ENCODE measurements at places on chromosomes 6 and 20.

- DNase-seq, result no peak
These were observed 48.8 kb downstream of the TM9SF4 start for GRCh38 chr20:32158351-32158750.

DNA sequence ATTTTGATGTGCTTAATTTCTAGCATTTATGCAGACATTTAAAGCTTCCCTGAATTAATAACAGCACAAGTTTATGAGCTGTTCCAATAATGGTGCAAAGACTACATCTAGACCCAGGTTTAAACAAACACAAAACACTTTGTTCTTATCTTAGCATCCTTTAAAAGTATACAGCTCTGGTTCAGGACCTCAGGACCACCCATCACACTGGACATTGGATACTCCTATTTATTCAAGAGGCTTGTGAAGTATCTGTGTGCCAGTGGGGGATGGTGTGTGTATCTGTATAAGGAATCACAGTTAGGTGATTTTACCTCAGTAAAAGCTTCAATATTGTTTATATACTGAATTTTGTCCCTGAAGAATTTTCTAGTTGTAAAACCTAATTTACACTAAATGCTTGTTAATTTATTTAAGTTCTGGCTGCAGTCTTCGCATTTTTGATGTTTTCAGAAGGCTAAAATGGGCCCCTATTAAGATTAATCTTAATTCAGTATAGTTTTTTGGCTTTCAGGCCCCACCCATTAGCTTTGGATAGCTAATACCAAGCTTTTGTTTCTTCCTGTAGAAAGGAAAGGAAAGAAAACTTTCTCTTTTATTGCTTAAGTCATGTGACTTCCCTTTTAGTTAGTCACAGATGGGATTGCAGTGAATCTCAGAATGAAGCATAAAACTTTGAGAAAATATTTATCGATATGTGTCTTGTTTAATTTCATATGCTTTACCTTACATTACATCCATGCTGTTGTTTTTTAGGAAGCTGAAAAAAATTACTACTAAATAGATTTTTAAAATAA lies 13.1 kb downstream of the LIN28B start:
- no peak for DNase-seq

DNA sequence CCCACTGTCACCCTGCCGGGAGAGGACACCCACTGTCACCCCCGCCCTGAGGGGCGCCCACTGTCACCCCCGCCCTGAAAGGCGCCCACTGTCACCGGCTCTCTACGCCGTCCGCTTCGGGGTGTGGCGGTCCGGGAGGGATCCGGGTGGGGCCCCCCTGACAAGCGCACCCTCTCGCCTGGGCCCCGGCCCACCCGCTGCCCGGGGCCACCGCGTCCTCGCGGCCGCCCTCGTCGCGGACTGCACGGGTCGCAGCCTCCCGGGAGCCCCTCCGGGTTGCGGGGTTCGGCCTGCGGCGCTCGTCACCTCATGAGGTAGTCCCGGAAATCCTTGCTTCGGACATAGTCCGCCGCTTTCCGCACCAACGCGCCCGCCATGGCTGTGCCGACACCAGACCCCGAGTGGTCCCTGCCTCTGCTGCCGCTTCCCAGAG lies 224 bp downstream of the MPC1 start:
- DNase-seq, result no peak

DNA sequence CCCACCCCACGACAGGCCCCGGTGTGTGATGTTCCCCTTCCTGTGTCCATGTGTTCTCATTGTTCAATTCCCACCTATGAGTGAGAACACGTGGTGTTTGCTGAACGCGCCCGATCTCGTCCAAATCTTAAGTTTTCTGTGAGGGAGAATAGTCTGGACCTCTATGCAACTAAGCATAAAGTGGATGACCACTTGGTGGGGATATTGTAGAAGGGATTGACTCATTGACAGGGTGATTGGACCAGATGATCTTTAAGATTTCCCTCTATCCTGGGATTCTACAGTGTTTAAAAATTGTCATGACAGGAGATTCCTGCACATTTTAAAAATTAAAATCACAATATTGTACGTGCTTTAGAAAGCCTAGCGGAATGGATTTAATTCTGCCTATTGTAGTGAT lies 141.3 kb downstream of the TRMT11 start:
- DNase-seq, result no peak

GRCh38 chr20:38143646-38144554 lies 21.2 kb downstream of the TGM2 start:
- peak; percentile 70 for DNase-seq

- DNase-seq, result no peak
These were observed 176.6 kb upstream of the POU3F2 start for GRCh38 chr6:98657764-98658163.

DNA sequence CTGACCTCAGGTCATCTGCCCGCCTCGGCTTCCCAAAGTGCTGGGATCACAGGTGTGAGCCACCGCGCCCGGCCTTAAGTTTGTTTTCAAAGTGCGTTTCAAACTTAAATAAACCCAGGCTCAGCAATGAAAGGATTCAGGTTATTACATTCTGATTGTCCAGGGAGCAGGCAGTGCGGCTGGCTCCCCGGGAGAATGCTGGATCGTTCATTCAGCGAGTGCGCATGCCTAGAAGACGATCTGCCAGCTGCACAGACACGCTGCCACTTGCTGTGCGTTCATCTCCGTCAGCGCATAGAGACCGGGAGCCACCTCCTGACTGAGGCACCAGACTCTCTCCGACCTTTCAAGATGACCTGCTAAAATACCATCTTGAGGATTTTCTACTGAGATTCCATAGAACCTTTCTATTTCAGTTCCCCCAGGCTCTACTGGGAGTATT lies 163.9 kb upstream of the ZNF217 start:
- no peak for DNase-seq

DNA sequence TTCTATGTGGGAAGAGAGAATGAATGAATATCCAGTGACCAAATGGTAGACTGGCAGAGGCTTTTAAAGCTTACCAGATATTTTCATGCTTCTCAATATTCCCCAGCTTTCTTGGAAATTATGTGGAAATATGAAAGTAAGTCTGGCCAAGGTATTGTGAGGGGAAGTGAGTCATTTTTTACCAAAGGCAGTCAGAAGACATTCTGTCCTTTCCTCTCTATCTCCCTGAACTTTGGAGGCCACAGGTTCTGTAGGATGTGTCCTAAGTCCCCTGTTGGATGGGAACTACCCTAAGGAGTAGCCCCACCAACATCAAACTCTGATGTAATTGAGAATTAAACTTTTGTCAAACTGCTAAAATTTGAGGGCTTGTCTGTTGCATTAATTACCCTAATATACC lies 593.8 kb upstream of the NRSN1 start:
- DNase-seq, result no peak

DNA sequence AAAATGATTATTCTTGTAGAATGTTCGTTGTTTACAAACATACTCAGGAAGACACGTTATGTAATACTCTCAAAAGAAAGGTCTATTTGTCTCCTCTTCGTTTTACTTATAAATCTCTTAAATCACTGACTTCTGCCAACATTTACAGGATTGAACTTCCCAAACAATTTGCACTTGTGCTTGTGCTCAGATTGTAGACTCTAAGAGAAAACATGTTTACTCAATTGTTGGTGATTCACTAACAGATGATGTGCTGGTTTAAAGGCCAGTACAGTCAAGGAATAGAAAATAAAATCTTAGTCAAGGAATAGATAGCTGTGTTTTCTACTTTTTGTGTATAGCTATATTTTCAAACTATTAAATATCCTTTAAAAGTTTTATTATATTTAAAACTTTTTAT lies 172.8 kb downstream of the GJA1 start:
- no peak for DNase-seq

DNA sequence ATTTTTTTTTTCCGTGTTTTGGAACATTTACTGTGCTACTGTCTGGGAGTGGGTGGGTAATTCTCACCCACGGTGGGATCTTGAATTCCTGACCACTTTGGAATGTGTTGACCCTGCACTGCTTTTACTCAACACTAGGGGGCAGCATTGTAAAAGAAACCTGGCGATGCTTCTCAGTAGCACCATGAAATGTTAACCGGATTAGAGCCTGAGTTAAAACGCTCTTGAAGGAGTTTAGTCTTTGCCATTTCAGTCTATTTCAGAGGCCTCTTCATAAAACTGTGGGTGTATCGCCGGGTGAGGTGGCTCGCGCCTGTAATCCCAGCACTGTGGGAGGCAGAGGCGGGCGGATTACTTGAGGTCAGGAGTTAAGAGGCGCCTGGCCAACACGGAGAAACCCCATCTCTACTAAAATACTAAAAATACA lies 114.4 kb upstream of the PRND start:
- peak; percentile 78 for DNase-seq

DNA sequence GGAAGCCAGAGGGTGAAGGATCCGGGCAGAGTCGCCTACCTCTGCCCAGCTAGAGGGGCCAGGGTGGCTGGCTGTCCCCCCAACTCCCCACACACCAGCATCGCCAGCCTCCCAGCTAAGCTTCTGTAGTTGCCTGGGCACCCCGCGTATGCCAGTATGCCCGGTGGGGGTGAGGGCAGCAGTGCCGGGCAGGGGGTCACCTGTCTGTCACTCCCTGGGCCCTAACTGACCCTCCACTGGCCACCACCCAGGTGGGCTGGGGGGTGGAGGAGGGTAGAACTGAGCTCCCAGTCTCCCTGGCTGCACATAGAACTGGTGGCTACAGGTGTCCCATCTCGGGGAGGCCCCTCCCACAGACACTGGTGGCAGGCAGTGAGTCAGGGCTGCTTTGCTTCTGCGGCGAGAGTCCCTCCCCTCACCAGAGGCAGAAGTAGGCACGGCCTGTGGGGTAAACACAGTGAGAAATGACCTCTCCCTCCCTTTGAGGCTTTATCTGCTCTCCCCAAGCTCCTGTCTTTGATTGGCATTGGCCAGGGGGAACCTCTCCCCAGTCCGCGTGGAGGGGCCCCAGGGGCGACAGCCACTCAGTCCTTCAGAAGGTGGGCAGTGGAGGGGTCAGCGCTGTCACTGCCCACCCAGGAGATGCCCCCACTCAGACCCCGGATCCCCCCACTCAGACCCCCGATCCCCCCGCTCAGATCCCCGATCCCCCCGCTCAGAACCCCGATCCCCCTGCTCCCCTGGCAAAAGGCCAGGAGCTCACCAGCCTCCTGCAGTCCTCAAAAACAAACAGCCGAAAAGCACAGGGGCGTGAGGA lies 2.5 kb downstream of the NTSR1 start:
- DNase-seq, result no peak

DNA sequence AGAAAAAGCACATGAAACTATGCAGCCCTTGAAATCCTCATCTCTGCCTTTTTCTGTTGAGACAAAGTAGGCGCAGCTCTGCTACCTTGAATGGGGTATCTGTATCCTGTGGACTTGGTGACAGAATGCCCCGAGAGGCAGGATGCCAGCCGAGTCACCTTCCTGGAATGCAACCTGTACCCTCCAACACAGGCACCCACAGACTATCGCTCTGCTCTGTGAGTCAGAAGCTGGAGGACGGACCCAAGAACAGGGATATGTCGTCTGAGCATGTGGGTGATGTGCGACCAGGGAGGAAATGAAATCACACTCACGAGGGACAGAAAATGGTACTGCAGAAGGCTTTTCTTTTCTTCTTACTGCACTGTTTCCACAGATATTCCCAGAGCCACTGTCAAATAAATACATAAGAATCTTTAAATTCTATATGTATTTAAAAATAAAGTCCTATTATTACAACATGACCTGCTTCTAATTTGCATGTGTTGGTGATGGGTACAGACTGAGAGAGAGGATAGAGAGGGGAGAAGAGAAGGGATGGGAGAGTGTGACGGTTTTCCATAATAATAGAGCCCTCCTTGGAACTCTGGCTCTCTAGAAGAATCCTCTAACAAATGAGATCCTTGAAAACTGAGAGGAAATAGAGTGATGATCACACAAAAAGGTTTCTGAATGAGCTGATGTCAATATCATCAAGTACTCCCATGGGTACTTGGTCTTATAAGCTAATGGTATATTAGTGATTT lies 308.1 kb downstream of the FOXC1 start:
- peak; percentile 96 for DNase-seq

DNA sequence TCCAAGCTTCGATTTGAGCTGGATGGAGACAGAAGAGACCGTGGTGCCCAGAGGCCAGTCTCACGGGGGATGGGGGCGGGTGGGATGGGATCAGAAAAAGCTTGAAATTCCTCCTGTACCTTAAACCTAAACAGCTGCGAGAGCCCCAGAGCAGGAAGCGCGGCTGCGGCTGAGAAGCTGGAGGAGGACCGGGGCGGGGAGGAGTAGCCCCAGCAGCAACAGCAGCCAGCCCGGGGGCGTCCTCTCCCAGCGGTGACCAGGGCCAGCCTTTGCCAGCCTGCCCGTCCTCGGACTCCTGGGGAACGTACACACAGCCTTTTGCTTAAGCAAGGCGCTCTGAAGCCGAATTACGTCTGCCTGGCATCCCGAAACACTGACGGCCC lies 17.4 kb upstream of the PRDM13 start:
- DNase-seq, result no peak

- peak; percentile 60 for DNase-seq
These were observed 1.8 kb upstream of the HLA-DQB1 start for GRCh38 chr6:32668226-32668747.

DNA sequence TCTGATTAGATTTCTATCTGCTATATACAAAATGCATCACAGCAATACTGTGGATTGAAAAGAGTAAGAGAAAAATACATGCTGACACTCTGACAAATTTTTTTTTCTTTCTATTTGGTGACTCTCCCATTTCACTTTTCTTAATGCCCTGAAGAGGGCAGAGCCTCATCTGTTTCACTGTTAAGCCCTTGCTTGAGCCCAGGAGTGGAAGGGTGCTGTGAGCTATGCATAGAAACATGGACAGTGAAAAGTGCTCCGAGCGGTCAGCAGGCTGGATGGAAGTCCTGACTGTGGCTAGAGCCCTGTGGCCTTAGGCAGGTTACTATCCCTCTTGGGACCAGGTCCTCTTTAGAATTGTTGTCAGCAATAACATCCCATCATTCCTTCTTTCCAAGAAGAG lies 17.4 kb upstream of the CSE1L start:
- DNase-seq, result peak; percentile 60

DNA sequence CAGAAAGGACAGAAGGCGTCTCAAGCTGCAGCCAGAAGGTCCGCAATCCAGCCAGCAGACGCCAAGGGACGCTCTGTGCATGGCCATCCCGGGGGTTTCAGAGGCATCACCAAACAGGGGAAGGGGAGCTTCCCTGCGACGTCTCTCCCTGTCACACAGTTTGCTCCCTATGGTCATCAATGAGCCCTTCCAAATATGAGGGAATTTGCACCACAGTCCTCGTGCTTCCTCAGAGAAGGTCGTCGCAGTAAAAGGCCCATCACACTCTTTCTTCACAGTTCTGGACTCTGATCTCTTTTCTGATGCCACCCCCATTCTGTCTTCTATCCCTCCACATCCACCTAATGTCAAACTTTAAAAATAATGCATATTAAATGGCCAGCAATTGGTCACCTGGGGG lies 10.2 kb upstream of the FOXC1 start:
- DNase-seq, result no peak

Measured in islet precursor cell (in vitro differentiated cells).